ENCODE measurements at places on chromosomes 5 and 9.

DNA sequence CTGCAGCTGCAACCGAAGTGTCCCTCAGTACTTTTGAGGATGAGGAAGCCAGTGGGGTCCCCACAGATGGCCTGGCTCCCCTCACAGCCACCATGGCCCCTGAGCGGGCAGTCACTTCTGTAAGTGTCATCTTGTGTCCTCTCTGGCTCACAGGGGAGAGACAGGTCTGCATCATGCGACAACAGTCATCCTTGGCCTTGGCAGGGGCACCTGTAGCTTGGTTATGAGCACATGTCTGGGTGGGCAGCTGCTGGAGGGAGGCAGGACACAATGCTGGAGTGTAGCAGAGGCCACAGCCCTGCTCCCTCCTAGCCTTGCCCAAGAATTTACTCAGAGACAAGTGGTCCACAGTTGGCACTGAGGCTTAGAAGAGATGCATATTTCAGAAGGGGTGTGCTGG lies 71.7 kb downstream of the COL15A1 start:
- no peak for DNase-seq

DNA sequence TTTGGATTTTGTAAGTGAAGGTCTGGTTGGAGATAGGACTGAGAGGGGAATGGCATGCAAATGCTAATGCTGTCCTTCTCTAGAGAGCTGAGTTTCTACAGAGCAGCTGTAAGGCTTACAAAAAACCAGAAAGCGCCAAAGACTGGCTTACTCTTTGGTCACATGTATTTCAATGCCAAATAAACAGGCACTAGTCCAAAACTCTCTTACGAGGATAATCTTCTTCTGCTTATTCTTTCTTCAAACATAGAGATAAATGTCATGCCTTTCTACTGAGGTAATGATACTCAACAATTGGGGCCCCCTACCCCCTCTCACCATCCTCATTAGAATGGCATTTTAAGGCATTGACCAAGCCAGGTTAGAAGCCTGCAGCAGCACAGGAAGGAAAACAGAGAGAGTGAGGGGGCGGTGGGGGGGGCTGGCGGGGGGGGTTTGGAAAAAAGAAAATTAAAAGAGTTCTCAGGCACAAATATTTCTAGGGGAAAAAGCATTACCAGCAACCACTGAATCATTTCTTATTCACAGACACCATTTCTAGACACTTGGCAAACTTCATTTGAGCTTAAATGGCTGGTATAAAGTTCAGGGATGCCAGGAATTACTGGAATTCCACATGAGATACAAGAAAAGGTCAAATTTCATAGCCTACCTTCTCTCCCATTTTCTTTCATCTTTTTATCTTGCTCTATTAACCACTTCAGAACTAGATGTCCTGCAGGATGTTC lies 34.0 kb downstream of the PUM3 start:
- peak; percentile 96 for DNase-seq

- DNase-seq, result no peak
Observed at GRCh38 chr5:167406513-167406912, 884.9 kb upstream of the WWC1 start.

DNA sequence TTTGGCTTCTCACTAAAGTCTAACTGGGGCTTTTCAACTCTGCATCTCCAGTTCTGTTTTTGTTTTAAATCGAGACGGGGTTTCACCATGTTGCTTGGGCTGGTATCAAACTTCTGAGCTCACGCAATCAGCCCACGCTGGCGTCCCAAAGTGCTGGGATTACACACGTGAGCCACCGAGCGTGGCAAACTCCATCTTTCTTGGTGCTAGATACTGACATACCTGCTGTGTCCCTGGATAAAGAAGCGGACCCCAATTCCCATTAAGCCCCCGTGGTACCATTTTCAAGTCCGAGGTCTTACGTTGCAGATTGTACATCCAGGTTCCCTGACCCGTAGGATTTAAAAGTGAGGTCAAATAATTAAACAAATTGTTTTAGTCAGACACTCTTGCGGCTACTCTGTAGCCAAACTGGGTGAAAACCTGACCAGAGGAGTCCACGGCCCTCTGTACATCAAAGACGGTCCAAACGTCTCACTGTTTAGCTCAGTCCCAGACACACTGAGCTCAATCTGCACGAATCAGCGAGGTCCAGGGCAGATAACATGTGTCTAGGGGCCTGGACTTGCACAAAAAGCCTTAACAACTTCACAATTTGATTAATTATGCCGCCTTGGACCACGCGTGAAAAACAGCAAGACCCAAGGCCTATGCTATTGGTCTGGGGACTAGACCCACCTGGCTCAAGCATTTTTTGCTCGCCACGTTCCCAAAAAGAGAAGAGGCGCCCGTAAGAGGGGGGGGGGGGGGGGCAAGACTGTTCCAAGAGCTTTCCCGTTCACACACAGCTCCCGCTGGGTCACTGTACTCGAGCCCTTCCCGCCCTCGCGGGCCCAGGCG lies 727 bp upstream of the DNAJA1 start:
- DNase-seq, result peak; percentile 42

- DNase-seq, result no peak
Observed at GRCh38 chr5:366541-367357, 45.2 kb downstream of the AHRR start.

DNA sequence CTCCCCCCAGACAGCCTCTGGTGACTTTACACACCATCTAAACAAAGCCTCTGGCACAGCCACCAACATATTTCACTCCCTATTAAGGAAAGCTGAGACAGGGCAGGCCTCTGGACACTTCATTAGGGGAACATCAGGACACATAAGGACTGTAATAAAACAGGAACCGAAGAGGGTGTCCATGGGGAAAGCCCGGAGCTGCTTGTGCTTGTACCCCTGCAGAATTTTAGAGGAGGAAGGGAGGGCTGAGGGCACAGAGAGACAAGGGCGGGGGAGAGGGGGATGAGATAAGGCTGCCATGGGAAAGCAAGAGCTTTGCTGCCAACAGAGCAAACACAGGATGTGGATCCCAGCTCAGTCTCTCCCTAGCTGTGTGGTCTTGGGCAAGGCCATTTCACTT lies 138.4 kb downstream of the ASTN2 start:
- no peak for DNase-seq

DNA sequence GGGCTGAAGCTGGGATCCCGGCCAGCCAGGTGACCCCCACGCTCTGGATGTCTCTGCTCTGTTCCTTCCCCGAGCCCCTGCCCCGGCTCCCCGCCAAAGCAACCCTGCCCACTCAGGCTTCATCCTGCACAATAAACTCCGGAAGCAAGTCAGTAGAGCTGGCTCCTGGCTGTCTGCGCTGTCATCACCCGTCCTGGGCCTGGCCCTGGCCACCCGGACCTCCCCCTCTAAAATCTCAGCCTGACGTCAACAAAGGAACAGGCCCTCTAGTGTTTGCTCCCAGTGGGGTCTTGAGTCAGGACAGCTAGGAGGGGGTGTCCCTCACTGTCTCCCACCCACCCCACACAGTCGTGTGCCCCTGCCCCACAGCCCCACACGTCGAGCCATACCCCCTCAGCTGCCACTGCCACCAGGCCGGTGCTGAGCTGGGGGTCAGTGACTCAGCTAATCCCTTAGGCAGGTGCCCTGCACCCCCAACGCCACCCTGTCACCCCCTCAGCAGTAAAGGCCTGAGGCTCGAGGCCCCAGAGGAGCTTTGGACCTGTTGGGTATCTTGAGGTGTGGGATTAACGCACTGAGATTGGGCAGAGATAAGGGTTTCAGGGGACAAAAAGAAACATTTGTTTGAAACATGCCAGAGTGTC lies 1.1 kb upstream of the LCNL1 start:
- DNase-seq, result no peak
